ENCODE measurements at places on chromosomes 2 and 18.

- DNase-seq, result no peak
Measured at GRCh38 chr18:41036346-41036745, 918.7 kb upstream of the PIK3C3 start.

- no peak for DNase-seq
Measured at GRCh38 chr2:47628904-47629303, 154.0 kb upstream of the MSH6 start.

GRCh38 chr18:38575648-38576047, 1010.0 kb upstream of the CELF4 start:
- no peak for DNase-seq

DNA sequence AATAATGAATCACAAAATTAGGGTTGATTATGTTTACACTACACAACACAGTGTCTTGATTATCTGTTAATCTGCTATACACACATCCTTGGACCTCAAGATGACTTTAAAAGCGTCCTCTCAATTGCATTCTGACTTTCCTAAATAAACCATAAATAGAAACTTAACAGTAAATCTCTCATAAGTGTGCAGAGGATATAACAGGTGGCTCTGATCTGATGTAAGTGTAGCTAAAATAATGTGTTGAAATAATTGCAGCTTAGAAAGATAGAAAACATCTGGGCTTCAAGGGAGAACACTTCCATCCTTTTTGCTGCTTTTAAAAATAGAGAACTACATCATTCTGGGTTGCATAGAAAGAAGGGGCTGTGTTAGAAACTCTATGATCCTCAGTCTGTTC, 78.4 kb upstream of the EFEMP1 start:
- no peak for DNase-seq

GRCh38 chr2:158140201-158140600, 38.5 kb downstream of the UPP2 start:
- DNase-seq, result no peak

DNA sequence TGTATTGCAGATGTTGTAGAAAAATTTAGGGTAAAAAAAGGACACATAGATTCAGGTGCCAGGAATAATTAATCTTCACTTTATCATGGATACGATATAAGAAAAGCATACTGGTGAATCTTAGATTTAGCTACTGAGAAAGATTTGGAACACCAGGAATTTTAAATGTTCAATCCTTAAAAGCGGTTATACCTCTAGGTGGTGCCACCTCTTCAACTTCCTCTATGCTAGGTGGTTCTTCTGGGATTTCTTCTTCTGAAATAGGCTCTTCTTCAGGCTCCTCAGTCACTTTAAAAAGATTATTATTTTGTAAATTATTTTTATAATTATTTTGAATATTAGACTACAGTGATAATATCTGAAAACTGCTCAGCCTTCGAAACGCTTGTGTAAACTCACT, 133.1 kb downstream of the TTN start:
- DNase-seq, result no peak

- no peak for DNase-seq
Measured at GRCh38 chr18:60149316-60149715, 223.3 kb downstream of the MC4R start.

- DNase-seq, result no peak
Measured at GRCh38 chr2:97868986-97869721, 126.6 kb downstream of the TMEM131 start.

- no peak for DNase-seq
Measured at GRCh38 chr2:226380679-226381078, 418.9 kb downstream of the IRS1 start.
